ENCODE measurements at places on chromosomes 3 and 15. TPM values are rescaled to one million over a fixed set of nuclear protein-coding genes. Genes with fewer than 3 reads are reported as not detected.

GRCh38 chr3:49509028-49509561 lies 39.0 kb downstream of the DAG1 start:
- no peaks in the 10 kb centered on the region for H3K27me3 ChIP-seq
- peaks cover 11% of the 10 kb centered on the region for H3K36me3 ChIP-seq
- H3K4me3 ChIP-seq = no peak overlapping the region
- DNase-seq = no peak
- H3K4me1 ChIP-seq = no peaks in the 10 kb centered on the region
- H3K27ac ChIP-seq = no peak overlapping the region

P2RY13 gene
- not detected for total RNA-seq

DNA sequence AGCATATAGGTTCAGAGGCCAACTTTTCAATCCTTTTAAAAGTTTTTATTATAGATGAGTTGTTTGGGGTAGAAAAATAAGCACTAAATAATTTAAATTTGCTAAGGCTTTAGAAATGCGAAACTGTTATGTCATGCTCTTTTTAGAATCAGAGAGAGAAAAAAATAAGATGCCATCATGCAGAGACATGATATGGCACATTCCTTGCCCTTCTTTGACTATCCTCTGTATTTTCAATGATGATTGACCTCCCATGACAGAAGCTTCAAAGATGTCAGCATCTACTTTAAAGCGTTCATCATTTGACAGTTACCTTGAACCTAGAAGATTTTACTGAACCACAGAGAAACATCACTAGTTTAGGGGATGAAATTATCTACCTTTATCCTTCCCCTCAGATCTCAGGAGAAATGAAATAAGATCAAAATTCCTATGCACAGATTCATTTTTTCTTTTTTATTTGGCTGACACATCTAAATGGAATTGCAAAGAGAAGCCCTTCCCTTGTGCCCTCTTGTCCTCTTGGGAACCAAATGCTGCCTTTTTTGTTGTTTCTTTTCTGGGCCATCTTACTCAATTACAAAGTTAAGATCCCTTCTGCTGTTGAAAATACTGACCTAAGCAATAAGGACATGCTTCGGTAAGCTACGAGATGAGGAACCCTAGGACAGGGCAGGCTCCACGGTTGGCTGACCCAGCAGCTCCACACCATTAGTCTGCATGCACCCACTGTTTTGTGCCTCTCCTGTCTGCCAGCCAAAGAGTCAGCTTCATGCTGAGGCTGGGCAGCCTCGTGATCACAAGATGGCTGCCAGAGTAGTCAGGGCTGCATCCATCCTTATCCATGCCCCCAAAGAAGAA lies 289.7 kb upstream of the TPM1 start:
- H3K4me3 ChIP-seq = no peak overlapping the region
- H3K4me1 ChIP-seq = no peaks in the 10 kb centered on the region
- H3K27me3 ChIP-seq = peaks cover 4% of the 10 kb centered on the region
- DNase-seq = no peak
- no peaks in the 10 kb centered on the region for H3K36me3 ChIP-seq

DNA sequence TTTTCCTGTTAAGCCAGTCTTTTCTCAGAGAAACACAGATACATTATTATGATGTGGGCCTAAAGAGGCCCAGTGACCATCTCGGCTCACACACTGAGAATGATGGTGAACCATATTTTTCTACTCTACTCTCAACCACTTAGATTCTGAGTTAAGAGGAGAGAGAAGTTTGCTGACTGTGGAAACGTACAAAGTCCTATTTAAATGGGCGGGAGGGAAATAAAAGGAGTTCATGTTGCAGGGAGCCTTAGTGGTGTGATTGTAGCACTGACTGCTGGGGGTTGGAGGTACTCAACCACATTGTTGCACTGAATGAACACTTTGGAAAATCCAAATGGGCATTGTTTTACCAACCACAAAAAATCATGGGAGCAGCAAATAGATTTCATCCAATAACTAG lies 51.0 kb downstream of the ATP8B4 start:
- no peak overlapping the region for H3K4me3 ChIP-seq
- H3K27ac ChIP-seq = no peak overlapping the region
- peaks cover 8% of the 10 kb centered on the region for H3K27me3 ChIP-seq
- DNase-seq = no peak
- no peaks in the 10 kb centered on the region for H3K36me3 ChIP-seq

- peaks cover 39% of the 10 kb centered on the region for H3K36me3 ChIP-seq
- H3K4me1 ChIP-seq = peaks cover 20% of the 10 kb centered on the region
- DNase-seq = no peak
- no peak overlapping the region for H3K27ac ChIP-seq
- no peaks in the 10 kb centered on the region for H3K27me3 ChIP-seq
Measured at GRCh38 chr3:196788528-196788927, 48.9 kb downstream of the PAK2 start.

DNA sequence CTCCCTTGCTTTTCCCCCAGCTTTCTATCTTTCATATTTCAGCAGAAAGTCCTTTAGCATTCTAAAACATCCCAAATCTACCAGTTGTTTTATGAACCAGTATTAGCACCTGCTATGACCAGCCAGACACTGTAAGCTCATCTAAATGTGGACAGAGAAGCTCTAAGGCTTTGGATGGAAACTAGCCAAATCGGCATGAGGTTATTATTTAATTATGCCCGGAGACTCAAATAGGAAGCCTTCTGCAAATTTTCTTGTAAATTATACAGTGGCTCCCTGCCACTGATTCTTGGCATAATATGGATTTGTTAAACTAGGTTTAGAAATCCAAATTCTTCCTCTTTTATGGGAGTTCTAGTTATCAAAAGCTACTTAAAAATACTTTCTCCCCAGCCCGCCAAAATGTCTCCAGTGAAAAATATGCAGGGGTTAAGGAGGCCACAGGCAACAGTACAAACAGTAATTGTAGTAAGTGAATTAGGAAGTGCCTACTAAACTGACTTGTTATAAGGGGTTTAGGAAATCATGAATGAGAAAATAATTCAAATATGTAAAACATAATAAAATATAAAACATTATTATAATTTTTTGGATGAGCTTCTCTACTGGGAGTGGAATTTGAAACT lies 15.4 kb downstream of the MYH15 start:
- no peaks in the 10 kb centered on the region for H3K4me1 ChIP-seq
- H3K27ac ChIP-seq = no peak overlapping the region
- H3K36me3 ChIP-seq = no peaks in the 10 kb centered on the region

GRCh38 chr15:99683000-99683670 lies 50.1 kb downstream of the LYSMD4 start:
- H3K4me3 ChIP-seq = no peak overlapping the region
- peaks cover 18% of the 10 kb centered on the region for H3K4me1 ChIP-seq
- H3K27me3 ChIP-seq = no peaks in the 10 kb centered on the region
- DNase-seq = no peak

DNA sequence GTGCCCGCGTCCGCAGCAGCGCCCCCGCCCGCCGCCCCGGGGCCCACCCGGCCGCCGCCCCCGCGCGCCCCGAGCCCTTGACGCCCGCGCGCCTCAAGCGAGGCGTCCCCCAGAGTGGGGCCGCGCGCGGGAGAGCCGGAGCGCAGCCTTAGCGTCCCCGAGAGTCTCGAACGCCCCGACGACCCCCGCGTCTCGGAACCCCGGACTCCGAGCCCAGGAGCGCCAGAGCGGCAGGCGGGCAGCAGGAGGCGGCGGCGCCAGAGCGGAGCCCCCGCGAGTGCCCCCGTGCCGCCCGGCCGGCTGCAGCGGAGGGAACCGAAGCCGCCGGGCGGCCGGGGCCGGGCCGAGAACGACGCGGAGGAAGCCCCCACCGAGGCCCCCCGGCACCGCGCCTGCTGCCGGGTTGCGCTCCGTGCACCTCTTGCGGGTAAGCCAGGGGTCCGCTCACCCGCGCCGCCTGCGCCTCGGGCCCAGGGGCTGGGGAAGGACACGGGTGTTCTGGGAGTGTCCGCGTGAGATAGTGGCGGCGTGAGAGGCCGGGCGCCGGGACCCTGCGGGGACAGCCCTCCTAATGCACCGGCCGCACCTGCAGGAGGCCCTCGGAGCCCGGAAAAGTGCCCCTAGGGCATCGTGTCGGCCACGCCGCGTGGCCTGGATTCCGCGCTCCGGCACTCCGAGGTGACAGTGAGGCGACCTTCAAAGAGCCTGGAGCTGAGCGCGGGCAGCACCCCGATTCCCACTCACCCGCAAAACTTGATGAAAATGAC lies 52.0 kb upstream of the ULK4 start:
- no peaks in the 10 kb centered on the region for H3K27me3 ChIP-seq
- peak overlapping the region; percentile 88 for H3K4me3 ChIP-seq
- DNase-seq = peak; percentile 57
- peaks cover 5% of the 10 kb centered on the region for H3K36me3 ChIP-seq
- peaks cover 46% of the 10 kb centered on the region for H3K4me1 ChIP-seq

DZIP1L gene
- total RNA-seq = not detected
